ENCODE measurements at places on chromosomes 1 and 21.

- DNase-seq = no peak
Measured at GRCh38 chr1:93331412-93331811, 14.3 kb upstream of the DR1 start.

GRCh38 chr1:100734676-100735075, 15.1 kb downstream of the VCAM1 start:
- no peak for DNase-seq

DNA sequence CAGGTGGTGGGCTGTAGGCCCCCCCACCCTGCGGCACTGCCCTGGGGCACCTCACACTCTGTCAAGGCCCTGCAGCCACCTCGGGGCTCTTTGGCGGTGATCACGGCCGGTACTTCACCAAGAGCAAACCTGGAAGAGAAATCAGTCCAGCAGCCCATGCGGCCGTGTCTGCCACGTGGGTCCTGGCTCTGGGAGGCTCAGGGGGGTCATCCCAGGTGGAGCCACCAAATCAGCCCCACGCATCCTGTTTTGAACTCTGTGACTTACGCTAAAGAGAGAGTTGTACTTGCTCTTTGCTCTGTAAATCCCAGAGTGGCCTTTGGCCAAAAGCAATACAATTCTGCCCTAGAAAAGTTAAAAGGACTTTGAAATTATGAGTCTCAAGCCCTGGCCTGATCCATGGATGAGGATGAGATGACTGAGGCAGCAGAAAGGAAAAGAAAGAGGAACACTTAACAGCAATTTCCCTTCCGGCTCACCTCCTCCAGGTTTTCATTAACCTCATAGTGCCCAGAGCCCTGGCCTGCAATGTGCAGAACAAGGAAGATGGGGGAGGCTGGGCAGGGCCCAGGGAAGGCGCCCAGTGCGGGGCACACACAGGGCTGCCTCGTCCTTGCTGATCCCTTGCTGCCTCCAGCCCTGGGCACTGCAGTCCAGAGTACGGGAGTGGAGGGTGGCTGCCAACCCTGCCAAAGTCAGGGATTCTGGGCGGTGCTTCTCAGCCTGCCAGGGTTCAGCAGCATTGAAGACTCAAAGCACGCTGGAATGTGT, 337.0 kb downstream of the MATN1 start:
- no peak for DNase-seq

- no peak for DNase-seq
Measured at GRCh38 chr1:191483988-191484387, 674.3 kb upstream of the RGS18 start.

- no peak for DNase-seq
Measured at GRCh38 chr1:67515324-67516080, 85.3 kb upstream of the SERBP1 start.

DNA sequence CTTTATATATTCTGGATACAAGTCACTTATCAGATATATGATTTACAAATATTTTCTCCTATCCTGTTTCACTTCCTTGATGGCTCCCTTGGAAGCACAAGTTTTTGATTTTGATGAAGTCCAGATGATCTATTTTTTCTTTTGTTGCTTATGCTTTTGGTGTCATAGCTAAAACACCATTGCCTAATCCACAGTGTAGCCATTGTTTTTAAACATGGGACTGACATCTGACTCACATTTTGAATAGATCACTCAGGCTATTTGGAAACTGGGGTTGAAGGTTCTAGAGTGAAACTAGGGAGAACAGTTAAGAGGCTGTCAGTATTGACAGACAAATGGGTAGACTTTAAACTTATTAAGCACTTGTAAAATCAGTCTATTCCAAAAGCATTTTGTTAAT, 16.6 kb downstream of the AK4 start:
- no peak for DNase-seq

DNA sequence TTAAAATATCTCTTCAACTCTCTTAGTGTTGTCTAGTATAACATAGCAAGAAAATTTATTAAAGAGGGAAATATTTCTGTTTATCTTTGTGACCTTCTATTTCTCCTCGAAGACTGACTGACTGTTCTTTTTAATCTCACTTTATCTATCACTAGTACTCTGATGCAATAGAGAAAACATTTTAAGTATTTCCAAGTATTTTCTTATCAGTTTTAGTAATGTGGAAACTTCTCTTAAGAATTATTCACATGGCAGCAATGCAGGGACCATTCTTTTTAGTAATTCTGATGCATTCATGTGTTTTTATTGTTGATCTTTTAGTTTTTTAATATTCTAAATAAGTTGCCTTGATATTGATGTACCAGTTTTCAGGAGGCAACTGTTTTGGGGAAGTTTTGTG, 115.7 kb downstream of the NEK7 start:
- no peak for DNase-seq

DNA sequence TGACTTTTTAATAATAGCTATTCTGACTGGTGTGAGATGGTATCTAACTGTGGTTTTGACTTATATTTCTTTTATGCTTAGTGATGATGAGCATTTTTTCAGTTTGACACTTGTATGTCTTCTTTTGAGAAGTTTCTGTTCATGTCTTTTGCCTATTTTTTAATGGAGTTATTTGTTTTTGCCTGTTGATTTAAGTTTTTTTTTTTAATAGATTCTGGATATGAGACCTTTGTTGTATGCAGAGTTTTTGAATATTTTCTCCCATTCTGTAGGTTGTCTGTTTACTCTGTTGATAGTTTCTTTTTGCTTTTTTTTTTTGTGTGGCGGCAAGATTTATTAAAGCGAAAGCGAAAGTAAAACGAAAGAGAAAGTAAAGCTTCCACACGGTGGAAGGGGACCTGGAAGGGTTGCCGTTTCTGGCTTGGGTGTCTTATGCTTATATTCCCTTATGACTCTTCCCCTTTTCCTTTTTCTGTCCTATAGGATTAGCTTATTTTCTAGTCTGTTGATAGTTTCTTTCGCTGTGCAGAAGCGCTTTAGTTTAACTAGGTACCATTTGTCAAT, 67.6 kb downstream of the TBX19 start:
- no peak for DNase-seq

- no peak for DNase-seq
Measured at GRCh38 chr1:227733751-227734545, 1.2 kb downstream of the JMJD4 start.

GRCh38 chr1:88275259-88275862, 408.7 kb upstream of the PKN2 start:
- DNase-seq = no peak

DNA sequence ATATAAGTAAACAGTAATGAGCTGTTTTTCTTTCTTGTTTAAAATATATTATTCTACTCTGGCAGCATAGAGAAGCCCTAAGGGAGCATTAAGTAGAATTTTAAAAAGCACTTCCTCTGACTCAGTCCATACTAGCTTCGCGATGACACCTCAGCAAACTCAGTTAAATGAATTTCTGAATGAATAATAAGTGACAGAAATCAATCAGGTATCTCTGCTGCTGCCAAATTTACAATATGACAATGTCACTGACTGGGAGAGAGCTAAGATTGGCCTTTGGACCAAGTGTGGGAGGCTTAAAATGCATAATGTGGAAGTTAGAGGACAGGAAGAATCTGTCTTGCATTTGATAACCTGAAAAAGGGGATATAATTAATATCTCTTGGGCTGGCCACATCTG, 296.1 kb downstream of the HHIPL2 start:
- no peak for DNase-seq

DNA sequence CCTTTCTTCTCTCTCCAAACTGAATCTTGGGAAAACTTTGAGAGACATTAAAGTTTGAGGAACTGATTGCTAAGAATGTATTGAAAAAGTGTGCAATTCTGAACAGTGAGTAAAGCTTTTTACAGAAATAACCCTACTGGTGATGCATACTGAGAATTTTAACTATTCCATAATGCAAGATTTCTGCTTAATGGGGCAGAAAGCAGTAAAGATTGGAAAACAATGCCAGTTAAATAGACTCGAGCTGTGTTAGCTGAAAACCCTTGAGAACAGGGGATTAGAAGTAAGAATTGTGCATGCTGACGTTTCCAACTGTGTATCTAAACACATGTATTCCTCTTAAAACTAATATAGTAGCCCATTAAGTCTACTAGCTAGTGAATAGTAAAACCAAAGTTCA, 1500.2 kb upstream of the PRMT6 start:
- no peak for DNase-seq

GRCh38 chr21:35328856-35329455, 279.9 kb upstream of the RUNX1 start:
- DNase-seq = no peak

DNA sequence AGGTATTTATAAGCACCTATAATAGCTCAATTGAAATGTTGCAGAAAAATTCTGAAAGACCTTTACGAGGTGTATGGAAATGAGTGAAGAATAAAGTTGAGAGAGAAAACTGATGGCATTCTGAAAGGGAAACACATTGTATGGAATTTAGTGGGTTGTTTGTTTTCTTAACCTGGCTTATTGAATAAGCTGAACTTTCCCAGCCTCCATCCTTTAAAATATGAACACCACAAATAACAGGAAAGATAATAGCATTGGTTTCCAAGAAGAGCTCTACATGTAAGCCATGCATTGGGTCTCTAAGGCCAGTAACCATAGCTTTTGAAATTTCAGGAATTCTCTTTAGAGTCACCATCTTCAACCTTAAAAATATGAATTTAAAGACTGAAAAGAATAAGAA, 709.0 kb downstream of the USP25 start:
- DNase-seq = no peak

- no peak for DNase-seq
Measured at GRCh38 chr1:182641561-182641960, 37.4 kb upstream of the RGS16 start.

GRCh38 chr1:87965193-87965592, 636.5 kb downstream of the LMO4 start:
- DNase-seq = no peak

DNA sequence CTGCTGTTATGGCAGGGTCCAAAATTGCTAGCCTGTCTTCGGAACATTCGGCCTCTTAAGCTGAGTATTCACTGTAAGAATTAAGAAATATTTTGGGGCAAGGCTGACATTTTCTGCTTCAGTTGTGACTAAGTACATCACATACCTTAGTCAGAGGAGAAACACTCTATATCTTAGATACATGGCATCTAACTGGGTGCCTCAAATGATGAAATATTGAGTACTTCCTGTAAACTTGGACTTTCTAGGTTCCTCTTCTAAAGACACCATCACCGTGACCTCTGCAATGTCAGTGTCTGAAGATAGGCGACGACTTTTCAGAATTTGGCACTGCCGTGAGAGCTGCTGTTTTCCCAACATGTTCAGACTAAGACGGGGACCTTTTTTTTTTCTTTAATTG, 65.6 kb downstream of the PCBP3 start:
- DNase-seq = no peak

DNA sequence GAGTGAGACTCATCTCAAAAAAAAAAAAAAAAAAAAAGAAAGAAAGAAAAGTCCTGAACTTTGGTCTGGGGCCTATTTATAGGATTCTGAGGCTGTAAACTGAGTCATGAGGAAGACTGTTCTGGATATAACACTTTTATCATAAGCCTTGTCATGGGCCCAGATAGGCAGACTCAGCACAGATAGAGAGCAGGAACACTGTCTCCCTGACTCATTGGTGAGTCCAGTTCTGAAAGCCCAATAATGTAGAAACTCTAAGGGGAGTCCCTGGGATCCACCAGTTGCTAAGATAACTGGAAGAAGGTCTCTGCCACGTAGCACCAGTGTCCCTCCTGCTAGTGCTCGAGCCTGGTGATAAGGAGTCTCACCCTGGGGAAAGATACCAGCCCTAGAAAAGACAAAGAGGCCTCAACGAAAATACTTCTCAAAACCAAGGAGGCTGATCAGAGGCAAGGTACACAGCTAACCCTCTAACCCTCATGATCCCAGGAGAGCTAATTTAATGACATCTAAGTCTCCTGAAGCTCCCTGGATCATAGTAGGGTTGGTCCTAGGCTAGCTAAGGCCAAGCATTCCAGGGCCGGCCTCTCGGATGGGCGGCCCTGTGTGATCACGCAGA, 43.5 kb downstream of the LPAR3 start:
- DNase-seq = no peak

- DNase-seq = no peak
Measured at GRCh38 chr1:112599477-112599876, 19.5 kb downstream of the ST7L start.

DNA sequence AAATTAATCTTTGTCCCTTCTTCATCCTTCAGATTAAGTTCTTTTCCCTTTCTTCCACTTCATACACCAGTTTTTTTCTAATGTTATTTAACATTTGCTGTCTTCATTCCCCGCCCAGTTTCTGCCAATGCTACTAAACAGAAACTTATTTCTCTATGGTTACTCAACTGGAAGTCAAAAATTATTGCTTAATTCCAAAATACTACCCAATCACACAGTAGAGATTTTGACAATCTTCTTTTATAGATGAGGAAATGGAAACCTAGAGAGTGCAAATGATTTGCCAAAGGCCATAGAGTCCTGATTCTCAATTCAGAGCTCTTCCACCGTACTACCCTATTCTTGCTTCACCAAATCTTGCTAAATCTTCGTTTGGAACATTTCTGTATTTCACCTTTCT, 58.1 kb upstream of the SH3GLB1 start:
- DNase-seq = no peak

GRCh38 chr1:244761279-244761678, 74.2 kb upstream of the COX20 start:
- DNase-seq = no peak

DNA sequence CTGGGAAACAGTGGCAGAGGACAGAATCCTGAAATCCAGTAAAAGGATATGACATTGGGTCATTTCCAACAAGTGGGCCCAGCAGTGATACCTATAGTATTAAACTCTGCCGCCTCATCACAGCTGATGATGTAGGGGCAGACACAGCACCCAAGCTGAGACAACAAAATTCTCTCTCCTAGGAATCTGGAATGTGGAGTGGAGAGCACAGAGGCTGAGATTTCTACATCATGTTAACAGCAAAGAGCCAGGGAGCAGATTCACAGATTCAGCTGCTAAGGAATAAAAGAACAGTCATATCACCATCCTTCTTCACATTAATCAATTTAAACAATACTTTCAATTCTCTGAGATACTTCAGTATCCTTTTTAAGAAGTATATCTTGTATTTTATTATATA, 61.9 kb downstream of the CRP start:
- DNase-seq = no peak

- no peak for DNase-seq
Measured at GRCh38 chr1:223833948-223834347, 11.8 kb downstream of the TP53BP2 start.

- DNase-seq = no peak
Measured at GRCh38 chr1:230592848-230593414, 49.4 kb upstream of the COG2 start.

GRCh38 chr1:54859700-54860391, 27.1 kb downstream of the DHCR24 start:
- no peak for DNase-seq
